Bone marrow (tissue), 2 donors: ENCODE measurements at places on chromosomes 7 and 10.

DNA sequence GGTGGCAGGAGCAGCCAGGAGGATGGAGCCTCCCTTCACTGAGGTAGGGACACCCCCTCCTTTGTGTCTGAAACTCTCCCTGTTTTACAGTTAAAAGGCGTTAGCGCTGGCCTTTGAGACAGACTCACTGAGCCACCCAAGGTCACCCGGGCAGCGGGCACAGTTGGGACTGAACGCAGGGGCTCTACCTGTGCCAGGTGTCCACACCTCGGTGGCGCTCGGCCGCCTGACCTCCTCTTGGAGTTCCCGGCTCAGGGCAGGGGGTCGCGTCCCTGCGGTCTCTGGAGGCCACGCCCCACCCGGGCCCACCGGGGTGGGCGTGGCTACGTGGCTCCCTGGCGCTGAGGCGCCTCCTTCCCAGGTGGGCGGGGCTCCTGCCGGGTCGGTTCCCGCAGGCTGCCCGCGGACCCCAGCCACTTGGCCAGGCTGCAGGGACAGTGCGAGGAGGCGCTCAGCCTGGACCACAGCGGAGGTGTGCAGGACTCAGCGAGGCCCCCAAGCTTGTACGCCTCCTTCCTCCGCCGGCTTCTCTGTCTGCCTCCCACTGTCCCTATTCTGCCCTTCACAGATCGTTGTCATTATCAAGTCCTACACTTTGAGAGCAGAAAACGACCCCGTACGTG is 39.9 kb upstream of the LEP start:
- no peak for DNase-seq

GRCh38 chr7:27576360-27576944 is 86.2 kb downstream of the HIBADH start:
- no peak for DNase-seq

DNA sequence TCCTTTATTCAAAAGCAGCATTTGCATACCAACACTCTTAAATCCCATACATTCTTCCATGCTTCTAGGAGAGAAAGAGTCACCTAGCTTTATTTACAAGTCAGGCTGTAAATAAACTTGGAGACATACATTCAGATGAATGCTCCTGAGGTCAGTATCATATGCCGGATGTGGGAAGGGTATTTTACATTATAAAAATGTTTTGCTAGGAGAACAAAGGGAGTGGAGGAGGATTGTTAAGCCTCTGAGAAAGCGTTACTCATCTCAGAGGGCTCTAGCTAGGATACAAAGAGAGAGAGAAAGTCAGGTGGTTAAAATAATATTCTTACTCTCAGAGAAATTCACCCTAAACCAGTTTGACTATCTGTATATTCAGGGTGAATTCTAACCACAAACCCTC is 300.9 kb upstream of the NPSR1 start:
- DNase-seq = no peak

DNA sequence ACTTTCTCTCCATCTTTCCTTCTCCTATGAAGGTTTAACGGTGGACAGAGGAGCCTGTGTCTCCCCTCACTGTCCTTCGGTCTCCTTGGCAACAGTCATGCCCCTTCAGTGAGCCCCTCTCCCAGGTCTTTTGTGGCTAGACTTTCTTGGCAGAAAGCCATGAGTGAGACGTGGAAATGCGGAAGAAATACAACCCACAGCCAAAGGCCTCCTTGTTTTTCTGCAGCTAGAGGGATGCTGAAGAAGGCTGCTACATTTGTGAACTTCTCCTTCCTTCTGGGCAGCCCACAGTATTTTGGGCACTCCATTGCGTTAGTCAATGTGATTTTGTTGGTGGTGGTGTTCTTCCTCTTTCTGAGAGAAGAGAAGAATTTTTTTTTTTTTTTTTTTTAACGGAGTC is 333.7 kb upstream of the PODXL start:
- DNase-seq = no peak

DNA sequence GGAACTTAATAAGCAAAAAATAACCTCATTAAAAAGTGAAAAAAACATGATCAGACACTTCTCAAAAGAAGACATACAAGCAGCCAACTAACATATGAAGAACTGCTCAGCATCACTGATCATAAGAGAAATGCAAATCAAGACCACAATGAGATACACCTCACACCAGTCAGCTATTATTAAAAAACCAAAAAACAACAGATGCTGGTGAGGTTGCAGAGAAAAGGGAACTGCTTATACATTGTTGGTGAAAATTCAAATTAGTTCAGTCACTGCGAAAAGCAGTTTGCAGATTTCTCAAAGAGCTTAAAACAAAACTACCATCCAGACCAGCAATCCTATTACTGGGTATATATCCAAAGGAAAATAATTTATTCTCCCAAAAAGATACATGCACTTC is 513.3 kb downstream of the MDFIC start:
- DNase-seq = no peak

DNA sequence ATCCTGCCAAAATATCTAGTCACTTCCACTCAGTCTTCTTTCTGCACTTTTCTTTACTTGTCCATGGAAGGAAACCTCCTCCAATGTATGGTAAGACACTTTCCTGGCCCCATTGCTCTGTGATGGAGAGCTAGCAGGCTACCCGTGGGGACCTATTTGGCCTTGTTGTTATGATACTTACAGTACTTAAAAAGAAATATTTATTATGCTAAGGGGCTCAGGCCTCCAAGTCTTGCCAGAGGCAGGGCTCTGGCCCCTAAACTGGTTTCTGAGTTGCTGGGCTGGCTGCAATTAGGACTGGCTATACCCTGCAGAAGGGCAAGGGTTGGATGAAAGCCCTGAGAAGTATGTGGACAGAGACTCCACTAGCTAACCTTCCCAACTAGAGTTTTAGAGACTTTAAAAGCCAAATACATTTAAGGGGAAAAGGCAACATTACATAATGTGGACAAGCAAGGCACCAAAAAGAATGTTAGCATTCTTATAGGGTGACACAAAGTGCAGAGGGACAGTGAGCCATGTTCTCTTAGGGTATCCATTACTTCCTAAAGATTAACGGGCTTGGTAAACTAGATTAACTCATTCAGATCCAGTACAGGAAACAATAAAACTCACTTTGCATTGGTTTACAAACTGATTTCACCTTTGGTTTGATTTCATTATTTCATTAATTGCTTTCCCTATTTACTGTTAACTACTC is 84.9 kb upstream of the INHBA start:
- DNase-seq = no peak

DNA sequence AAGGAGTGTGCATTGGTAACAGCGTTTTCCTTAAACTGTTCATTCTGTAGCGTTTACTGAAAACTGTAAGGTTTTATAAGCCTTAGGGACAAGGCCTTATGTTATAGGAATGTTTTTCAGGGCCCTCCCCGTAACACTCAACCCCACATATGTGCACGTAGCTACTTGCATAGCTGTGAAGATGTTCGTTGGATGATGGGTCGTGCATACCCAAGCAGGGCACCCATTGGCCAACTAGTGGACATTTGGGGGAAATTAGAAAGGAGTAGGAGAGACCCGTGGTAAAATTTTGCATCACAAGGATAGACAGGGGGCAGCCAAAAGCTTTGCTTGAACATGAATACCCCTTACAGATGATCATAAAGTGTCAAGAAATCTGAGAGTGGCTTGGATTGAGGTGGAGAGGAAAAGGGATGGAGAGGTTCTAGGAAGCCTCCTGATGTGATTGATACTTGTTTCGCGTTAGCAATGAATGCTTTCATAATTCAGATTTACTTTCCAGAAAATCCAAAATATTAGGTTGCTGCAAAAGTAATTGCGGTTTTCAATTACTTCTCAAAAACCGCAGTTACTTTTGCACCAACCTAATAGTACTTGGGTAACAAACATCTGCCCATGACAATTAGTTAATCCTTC is 878 bp downstream of the SEC61A2 start:
- DNase-seq = peak; percentile 82

DNA sequence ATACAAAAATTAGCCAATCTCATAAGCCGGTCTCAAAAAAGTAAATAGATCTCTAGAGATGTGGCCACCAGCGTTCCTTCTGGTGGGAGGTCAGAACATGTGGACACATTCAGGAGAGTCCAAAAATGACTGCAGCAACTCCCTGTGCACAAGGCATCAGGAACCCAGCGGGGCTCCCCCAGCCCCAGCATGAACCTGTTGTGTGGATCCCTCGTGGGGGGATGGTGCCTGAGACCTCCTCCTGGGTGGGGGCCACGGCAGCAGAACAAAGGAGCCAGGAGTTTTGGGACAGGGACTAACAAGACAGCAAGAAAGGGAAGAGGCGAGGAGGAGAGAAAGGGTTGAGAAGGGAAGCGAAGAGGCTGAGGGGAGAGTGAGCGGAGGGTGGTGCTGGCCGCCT is 121.8 kb downstream of the WDR37 start:
- no peak for DNase-seq

DNA sequence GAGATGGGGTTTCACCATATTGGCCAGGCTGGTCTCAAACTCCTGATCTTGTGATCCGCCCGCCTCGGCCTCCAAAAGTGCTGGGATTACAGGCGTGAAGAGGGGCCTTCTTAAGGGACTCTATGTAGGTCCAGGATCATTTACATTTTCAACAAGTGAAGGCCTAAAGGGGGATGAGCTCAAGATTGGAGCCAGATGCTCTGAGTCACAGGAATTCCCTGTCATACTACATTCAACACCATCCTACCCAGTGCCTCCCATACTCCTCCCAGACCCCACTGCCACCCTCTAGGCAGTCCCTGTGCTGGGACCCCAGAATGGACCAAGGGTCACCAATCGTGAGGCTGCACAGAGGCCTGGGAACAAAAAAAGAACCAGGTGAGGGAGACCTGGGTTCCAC is 29.9 kb downstream of the CYTH3 start:
- DNase-seq = no peak

- DNase-seq = no peak
These were observed 52.5 kb upstream of the LHFPL3 start for GRCh38 chr7:104275900-104276299.

- no peak for DNase-seq
These were observed 704.9 kb upstream of the LRRN3 start for GRCh38 chr7:110386006-110386405.

DNA sequence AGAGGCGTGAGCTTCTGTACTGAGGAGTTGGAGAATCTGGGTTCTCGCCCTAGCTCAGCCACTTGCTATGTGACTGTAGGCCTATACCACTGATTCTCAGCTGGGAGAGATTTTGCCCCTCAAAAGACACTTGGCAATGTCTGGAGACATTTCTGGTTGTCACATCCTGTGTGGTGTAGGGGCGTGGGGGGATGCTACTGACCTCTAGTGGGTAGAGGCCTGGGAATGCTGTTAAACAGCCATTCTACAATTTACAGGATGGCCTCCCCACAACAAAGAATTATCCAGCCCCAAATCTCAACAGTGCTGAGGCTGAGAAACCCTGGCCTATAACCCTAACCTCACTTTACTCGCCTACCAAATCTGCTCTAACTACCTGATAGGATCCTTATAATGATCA is 58.8 kb upstream of the GAD2 start:
- DNase-seq = no peak

GRCh38 chr7:138024343-138024691 is 22.4 kb upstream of the CREB3L2 start:
- no peak for DNase-seq

GRCh38 chr10:53839440-53840039 is 961.5 kb downstream of the PCDH15 start:
- no peak for DNase-seq

DNA sequence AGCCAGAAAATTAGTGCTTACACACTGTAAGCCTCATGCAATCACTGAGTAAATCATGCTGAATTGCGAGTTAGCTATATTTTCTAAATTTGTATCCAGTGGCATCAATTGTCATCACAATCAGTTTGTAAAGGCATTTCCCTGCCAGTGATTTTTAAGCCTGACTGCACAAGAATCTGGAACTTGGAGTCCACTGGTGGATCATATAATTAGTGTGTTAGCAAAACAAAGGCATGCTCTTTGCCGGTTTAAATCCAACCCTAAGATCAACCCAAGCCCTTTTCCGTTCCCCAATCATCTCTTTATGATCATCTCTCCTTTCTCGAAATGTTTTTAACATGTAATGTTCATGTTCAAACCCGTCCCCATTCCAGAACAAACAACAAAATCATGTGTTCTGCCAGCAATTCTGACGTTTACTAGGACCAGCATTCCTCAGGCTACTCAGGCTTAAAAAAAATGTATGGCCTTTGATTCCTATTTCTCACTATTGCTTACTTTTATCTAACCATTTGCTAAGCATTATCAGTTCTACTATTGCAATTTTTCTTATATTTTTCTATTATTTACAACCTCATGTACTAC is 649.2 kb downstream of the SORCS1 start:
- no peak for DNase-seq

DNA sequence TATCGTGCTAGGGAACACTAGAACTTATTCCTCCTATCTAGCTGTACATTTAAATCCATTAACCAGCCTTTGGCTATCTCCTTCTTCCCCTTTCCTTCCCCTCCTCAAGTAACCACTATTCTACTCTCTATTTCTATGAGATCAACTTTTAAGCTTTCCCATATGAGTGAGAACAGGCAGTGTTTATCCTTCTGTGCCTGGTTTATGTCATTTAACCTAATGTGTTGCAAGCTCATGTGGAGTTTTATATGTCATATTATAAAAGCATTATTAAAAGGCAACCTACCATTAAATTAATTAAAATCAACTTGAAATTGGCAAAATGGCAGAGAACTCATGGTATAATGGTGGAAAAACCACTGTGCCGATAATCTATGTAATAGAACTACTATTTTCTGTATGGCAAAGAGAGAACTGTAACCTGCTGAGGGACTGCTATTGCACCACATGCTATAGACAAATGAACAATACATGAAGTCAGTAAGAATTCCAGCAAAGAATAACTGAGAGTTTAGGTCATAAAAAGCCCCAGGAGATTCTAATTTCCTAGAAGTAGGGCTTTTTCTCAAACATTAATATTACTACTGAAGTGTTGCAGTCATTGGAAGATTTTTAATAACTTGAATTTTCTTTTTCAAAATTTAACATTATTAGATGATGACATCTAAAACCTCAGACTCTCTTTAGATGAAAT is 81.8 kb downstream of the LRRN3 start:
- no peak for DNase-seq

DNA sequence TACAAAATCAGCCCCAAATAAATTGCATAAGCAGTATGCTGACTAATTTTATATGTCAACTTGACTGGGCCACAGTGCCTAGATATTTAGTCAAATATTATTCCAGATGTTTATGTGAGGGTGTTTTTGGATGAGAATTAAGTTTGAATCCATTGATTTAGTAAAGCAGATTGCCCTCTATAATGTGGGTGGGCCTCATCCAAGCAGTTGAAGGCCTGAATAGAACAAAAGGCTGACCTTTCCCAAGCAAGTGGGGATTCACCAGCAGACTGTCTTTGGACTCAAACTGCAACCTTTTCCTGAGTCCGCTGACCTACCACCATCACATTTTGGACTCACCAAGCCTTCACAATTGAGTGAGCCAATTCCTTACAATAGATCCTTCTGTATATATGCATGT is 186.4 kb downstream of the ARHGAP12 start:
- DNase-seq = no peak
